ENCODE measurements at places on chromosomes 2 and 18.

GRCh38 chr2:210477496-210477895 is 937 bp upstream of the LANCL1 start:
- no peak for DNase-seq

DNA sequence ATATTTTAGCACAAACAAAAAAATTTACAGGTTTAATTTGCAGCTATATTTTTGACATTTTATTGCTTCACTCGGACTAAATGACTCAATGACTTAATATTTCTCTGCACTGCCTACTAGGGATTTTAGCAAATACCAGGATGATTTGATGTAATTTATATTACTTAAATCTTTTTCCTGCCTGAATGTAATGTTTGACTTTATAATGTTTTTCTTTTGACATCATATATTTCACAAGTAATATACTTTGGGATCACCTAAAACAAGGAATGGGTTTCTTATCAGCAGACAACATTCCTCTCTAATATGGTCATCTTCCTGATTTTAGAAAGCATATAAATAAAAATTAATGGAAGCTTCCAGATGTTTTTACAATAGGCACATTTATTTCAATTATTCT is 253.2 kb upstream of the EPC2 start:
- no peak for DNase-seq

DNA sequence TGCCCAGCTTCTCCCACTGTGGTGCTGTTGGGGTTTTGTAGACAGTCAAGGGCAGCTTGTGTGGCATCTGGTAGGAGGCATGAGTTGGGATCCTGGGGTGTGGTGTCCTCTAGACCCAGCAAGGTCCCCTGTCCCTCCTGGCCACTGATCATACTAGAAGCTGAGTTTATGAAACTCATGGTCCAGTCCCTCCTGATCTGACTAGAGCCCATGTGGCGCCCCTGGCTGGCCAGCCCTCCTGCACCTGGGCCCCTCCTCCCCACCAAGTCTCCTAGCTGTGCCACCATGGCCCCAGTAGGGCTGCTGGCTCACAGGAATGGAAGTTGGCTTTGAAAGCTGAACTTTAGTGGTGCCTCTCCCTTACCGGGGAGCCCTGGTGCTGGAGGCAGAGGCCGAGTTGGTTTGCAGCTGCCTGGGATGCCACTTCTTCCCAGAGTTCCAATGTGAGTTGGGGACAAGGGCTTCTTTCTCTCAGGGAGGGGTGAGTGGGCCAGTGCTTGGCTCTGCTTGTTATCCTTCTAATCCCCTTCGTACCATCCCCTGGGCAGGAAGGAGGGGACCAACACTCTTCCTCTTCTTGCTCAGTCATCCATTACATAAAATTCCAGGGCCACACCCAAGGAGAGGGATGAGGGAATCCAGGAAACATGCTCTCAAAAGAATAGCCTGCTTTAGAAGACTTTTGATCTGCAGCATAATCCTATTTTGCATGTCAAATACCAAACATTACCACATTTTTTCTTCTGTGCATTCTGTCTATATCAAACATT is 37.5 kb upstream of the HAAO start:
- no peak for DNase-seq

GRCh38 chr2:240872317-240873097 is 3.9 kb downstream of the AGXT start:
- no peak for DNase-seq
